NCI-H2081 (cell line): ENCODE measurements at places on chromosomes 6 and 20.

DNA sequence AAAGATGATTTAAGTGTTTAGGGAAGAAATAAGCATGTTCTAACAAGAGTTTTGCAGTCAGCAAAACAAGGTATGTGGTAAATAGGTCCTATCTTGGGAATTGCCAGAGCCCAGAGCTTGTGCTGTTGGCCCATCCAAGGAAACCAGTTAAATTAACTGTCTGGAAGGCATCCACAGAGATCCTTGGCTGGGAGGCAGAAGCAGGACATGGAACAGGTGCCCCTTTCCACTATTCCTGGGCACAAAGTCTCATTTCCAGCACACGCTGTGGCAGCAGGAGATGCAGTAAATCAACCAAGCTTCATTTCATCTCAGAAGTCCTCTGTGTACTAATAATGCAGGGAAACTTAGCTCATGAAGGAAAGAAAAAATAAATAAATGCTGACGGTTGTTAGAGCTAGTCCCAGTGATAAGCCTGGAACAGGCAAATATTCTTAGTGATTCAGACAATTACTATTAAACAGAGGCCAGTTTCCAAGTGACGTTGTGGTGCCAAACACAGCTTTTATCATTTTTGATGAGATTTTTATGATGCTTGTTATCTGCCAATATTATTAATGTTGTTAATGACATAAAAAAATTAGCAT, 39.8 kb upstream of the SNAP25 start:
- DNase-seq: no peak

DNA sequence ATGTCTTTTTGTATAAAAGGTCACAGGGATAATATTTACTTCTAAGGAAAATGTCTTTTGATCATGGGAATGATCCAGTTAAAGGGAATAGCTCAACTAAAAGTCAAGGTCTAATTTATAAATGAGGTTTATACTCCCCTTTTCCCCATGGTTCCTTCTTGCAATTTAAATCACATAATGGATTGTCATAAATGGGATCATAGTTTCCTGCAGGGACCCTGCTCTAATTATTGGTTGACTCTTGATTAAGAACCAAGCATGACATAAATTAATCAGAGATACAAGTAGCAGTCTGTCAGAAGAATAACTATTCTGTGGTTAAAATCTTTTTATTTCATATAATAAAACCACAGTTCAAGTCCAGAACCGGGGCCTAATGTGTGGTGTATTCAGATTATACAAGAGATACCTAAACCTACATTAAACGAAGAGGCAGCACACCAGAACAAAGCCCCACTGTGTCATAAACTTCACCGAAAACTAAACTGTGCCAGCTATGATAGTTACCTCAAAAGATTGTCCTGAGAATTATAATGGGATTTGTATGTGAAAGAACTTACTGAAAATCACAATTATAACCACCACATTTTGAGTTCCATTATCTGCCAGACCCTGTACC, 43.0 kb upstream of the CD83 start:
- DNase-seq: no peak

GRCh38 chr6:41858703-41859102, 36.5 kb downstream of the USP49 start:
- no peak for DNase-seq

DNA sequence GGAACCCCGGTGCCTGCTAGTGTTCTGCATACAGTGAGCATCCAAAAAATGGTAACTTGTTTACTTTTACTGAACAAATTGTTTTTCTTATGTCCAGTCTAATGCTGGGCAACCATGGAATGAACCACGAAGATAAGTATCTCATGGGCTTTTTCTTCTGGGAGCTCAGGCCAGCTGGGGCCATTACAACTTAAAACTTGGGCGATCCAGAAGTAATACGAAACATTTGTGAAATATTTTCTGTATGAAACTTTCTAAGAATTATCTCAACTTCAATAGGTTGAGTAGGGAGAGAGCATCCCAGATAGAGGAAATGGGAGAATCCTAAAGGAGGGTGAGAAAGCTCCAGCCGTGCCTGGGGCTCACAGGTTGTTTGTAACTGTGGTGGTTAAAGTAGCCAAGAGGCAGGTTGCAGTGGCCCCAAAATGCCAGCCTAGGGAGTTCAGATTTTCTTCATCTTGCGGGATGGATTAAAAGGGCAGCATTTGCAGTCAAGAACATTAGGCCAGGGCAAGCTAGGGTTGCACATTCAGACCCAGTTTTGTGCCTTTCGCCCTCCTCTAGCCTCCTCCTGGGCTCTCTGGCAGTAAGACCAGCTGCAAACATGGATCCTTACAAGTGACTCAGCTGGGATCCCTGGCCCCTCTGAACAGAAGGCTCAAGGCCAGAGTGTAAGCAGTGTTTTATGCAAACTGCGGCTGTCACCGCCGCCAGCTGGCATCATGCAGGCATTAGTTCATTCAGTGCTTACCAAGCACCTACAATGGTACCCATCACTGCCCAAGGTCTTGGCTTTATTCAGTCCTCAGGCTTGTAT, 41.5 kb downstream of the ELMO2 start:
- DNase-seq: no peak

DNA sequence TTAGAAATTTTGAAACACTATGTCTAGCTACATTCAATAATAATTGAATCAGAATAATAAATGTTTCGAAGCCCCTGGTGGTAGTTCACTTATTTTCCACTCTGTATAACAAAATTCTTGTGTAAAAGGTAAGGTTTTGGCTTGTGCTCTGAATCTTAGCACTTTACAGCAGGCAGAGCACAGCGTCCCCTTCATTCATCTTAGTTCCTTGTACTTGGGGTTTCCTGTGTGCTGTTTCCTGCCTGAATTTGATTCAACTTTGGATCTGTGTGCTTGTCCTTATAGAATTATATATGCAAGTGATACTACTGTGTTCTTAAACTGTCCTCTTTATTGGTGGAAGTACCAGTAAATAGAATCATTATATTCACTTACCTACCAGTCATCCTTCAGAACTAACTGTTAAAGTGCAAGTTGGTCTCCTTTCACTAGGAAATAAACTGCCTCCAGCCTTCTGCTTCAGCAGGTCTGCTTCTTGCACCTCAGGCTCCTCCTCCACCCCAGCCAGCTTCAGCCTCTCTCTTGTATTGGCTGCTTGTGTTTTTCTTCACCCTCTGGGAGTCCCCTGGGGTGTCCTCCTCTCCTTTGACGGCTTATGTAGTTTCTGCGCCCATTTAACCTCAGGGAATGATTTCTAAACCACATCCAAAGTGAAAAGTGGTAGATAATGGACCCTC, 28.8 kb upstream of the TULP4 start:
- DNase-seq: no peak

GRCh38 chr6:116011520-116011919, 49.2 kb downstream of the FRK start:
- DNase-seq: peak; percentile 20

- no peak for DNase-seq
Measured at GRCh38 chr6:167804281-167805013, 22.3 kb upstream of the AFDN start.

GRCh38 chr20:1081891-1082290, 36.5 kb upstream of the PSMF1 start:
- no peak for DNase-seq

GRCh38 chr6:122365775-122366403, 33.6 kb upstream of the HSF2 start:
- no peak for DNase-seq

- no peak for DNase-seq
Measured at GRCh38 chr6:1580585-1580984, 29.1 kb upstream of the FOXC1 start.

- DNase-seq: peak; percentile 94
Measured at GRCh38 chr20:20440481-20440880, 72.6 kb downstream of the INSM1 start.

DNA sequence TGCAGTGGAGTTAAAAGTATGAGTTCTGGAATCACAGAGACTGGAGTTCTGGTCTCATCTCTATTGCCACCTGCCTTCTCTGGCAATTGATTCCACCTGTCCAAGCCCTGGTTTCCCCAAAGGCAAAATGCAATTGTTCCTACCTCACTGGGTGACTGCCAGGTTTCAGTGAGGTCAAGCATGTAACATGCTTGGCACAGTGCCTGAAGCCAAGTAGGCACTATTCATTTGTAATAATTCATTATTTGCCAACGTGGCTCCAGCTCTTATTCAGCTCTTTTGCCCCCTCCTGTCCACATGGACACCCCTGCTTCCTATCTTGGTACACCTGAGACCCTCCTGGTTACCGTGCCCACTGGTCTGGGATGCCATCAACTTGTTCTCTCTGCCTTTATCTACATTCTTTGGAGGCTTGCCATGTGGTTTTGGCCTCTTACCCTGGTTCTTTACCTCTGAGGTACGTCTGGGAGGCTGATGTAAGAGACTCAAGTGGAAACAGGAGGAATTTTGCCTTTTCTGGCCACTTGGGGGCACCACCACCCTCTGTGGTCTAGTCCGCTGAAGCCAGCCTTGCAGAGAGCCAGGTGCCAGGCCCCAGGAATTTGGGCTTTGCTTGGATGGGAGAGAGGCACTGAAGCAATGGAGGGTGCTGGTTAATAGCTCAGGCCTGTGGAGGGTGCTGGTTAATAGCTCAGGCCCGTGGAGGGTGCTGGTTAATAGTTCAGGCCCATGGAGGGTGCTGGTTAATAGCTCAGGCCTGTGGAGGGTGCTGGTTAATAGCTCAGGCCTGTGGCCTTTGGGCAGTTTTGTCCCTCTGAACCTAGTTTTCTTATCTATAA, 1.7 kb downstream of the KCNK15 start:
- DNase-seq: peak; percentile 88

DNA sequence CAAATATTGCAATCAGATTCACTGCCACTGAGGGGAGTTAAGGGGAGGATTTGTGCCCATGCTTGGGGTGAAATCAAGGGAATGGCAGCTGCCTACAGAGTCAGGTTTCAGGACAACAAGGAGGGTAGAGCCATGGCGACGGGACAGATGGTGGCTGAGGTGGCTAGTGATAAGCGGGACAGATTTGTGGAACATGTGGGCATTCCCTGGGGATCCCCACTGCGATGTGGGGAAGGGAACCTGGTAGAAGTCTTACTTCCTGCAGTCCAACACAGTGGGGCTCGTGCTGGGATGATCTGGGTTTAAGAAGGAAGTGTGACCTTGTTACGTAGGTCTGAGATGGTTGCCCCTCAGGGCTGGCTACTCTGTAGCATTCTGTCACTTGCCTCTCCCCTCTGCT, 292.0 kb upstream of the JARID2 start:
- no peak for DNase-seq

DNA sequence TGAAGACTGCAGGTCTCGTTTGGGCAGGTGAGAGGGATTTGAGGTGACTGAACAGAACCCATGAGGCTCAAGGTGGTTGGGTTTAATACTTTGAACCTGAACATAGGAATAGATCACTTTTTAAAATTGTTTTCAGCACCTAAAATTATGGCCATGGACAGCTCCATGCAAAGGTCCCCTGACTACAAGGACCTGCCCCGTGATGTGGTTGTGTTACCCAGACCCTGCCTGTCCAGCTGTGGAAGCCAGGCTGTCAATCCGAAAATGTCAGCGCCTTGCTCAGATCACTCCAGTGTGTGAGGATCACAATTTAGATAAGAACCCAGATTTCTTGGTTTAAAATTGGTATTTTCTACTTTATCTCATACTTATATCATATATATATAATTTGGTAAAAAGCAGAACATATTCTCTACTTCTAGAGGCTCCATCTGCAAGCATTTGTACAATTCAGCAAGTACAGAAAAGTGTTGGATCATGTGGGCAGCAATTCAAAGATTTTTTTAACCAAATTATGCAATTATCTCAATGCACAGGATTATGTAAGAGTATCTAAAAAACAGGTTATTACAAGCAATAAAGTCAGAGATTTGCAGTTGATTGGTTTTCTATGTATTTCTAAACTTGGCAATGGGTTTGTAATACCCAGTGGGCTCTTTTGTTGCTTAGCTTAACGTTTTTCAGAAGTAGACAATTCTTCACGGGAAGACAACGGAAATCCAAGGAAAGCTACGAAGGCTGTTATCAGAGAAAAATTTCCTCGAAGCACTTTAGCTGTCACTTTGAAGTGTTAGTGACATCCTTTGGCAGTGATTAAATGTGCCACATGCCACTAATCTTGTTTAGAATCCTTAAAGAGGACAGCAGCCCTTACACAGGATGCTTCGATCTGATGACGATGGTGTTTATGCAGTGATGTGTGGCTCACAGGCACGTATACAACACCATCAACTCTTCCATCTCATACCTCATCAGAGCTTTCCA, 24.1 kb upstream of the RPS6KA2 start:
- no peak for DNase-seq

DNA sequence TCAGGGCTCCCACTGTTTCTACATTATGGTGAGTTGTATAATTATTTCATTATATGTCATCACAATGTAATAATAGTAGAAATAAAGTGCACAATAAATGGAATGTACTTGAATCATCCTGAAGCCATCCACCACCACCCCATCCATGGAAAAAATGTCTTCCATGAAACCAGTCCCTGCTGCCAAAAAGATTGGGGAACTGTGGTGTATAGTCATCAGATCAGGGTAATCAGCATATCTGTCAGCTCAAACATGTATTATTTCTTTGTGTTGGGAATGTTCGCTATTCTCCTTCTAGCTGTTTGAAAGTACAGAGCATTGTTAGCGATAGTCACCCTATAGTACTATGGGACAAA, 33.8 kb upstream of the SLC22A23 start:
- DNase-seq: no peak

GRCh38 chr6:939526-940252, 246.8 kb upstream of the EXOC2 start:
- no peak for DNase-seq

DNA sequence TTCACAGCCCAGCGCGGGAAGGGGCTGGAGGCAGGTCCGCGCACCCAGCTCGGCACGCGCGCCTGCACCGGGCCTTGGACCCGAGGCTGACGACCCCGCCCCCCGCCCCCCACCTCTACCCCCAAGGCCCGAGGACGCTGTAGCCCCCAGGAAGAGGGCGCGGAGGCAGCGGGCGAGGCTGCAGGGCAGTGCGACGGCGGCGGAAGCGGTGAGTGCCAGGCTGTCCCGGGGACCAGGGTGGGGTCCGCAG, 1.2 kb downstream of the LIME1 start:
- DNase-seq: no peak

DNA sequence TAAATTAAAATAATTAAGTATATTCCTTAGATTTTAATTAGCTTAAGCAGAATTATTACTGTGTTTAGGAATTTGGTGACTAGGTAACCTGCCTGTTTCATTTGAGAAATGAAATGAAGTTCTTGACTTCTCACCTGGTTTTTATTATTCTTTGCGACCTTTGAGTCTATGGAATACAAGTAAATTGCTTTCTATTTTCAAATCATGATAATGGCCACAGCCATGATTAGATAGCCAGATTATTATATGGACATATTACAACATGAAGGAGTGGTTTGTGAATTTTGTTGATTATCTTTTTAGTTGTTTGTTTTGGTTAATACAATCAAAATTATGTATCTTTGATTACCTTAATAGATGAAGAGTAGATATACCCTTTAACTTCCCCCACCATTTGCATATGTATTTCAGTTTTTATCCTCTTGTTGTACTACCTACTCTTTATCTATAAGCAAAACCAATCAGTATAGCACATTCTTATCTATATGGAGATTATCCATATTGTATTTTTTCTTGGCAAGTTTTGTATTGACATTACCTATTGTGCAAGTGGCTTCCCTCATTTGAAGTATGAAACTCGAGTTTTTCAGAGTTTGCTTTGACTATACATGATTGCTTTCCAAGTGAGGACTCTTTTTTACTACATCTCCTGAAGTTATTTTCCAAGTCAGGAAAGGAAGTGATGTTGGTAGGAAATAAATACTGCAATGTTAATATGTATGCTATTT, 47.9 kb downstream of the CD2AP start:
- DNase-seq: no peak
